ENCODE measurements at places on chromosomes 6 and 20.
A peak's percentile ranks its signal among the peaks of the same experiment; 100 is the strongest.

DNA sequence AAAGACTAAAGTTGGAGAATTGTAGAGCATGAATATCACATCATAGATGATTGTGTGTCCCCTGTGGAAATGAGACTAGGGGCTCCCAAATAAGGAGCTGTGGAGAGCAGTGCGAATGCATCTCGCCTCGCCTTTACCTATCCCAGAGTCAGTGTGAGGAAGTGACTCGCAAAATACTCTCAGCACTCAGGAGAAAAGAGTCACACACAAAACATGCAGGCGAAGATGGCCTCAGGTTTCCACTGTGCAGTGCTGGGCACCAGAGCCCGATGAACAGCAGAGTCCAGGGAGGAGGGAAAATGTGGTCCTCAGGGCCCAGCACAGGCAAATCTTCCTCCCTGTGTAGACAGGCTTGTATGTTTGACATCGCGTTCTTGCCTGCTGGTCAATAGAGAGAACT, 126.5 kb upstream of the AFDN start:
- no peak for DNase-seq

DNA sequence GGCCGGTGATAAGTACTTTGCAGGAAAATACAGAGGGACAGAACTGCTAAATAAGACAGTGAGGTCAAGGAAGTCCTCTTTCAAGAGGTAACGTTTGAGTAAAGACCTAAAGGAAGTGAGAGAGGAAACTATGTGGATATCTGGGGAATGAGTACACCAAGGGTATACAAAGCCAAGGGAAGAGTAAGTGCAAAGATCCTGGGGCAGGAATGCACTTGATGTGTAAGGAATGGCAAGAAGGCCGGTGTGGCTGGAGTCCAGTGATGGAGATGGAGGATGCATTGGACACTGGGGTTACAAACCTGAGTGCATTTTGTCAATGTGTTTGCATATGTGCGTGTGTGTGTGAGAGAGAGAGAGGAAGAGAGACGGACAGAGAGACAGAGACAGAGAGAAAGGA, 32.1 kb upstream of the TGM2 start:
- no peak for DNase-seq

DNA sequence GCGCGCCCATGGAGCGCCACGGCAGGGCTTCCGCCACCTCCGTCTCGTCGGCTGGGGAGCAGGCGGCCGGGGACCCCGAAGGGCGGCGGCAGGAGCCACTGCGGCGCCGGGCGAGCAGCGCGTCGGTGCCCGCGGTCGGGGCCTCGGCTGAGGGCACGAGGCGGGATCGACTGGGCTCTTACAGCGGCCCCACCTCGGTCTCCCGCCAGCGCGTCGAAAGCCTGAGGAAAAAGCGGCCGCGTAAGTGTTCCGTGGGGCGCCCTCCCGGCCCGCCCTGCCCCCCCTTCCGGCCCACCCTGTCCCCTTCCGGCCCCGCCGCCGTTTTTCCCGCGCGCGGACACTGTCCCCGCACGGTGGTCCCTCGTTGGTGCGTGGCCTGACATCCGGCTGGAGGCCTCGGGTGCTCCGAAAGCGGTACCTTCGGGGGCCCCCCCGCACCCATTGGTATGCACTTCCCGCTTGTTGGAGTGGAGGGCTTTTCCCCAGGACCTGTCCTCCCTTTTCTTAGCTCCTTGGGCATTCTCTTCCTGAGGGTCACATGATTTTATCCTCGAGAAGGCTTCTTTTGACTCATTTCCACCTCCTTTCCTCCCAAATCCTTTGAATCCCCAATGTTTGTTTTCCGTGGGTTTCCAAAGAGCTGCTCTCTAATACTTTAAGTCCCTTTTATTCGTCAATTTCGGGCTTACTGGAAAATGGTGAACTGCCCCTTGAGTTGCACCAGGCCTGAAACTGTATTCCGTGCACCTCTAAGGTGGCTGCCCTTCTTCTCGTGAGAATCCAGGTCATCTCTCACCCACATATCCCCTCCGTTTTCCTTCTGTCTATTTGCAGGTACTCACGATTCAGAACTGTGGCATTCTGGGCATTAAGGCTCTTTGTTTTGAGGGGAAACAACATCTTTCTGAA, 556 bp downstream of the PANK2 start:
- peak; percentile 29 for DNase-seq

DNA sequence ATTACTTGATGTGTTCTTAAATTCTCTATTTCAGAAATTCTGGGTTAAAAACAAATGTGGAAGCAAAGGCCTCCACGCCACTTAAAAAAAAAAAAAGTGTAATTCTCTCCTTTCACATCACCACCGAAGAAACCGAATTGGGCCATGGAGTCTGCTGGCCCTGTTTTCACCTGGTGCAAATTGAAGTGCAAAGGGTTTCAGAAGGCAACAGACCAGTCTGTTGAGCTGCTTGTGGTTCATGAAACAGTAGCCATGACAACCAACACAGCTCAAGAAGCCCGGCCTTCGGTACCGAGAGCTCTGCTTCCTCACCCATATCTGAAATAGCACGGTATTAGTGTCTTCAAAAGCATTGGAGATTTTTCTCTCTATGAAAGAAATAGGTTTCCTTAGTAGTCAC, 63.1 kb downstream of the GMPR start:
- DNase-seq: no peak

DNA sequence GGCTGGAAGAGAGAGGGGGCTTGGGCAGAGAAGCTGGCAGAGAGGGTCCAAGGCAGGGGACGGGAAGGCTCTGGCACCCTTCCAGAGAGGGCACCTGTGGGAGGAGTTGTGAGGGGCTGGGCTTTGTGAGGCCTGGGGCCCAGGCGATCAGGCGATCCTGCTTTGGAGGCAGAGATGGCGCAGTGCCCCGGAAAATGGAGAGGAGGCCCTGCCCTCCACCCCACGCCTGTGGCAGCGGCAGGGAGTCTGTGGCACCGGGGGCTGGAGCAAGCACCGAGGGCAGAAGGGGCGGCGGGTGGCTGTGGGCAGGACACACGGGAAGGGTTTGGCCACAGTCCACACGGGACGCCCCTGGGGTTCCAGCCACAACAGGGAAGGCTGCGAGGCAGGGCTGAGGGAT, 36.5 kb upstream of the FNDC1 start:
- no peak for DNase-seq

DNA sequence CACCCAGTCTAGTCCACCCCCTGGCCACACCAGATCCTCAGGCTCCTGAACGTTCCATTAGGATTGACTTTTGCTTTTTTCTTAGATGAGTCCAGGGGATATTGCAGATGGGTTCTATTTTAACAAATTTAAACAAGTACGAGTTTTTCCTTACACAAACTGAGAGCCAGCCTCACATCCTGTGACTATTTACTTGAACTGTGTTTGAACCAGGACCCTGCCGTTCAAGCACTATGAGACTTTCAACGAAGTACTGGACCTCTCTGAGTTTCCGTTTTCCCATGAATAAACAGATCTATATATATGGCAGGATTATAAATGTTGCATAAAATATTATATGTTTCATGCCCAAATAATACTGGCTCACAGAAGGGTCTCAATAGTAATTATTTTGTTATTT, 1.4 kb upstream of the METTL24 start:
- no peak for DNase-seq

- peak; percentile 55 for DNase-seq
These were observed 158.7 kb downstream of the RNGTT start for GRCh38 chr6:88804701-88805100.

DNA sequence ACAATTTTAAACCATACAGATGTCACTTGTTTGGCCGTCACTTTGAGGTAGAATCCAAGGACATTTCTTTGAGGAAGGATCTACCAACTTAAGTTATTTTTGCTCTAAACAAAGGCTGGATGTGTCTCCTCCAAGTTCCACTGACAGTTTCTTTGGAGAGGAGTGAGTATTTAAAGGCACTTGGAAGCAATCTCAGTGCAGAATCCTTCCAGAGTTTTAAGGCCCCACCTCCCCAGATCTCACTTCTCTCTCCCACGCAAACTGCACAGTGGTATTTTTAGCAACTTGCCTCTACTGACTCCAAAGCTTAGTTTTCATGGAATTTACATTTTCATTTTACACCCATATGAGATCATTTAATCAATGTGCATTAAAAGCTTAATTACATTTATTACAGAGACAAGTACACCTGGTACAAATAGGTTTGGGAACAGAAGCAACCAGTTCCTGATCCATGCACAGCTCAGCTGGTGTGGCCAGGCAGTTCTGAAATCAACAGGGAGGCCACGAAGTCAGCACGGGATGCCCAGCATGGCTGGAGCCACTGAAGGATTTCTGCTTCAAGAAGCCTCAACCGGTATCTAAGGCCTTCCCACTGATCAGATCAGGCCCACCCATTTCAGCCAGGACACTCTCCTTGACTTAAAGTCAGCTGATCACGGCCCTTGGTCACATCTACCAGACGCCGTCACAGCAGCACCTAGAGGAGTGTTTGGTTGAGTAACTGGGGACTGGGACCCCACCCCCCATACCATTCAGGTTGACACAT, 109.8 kb downstream of the SYCP2 start:
- no peak for DNase-seq

DNA sequence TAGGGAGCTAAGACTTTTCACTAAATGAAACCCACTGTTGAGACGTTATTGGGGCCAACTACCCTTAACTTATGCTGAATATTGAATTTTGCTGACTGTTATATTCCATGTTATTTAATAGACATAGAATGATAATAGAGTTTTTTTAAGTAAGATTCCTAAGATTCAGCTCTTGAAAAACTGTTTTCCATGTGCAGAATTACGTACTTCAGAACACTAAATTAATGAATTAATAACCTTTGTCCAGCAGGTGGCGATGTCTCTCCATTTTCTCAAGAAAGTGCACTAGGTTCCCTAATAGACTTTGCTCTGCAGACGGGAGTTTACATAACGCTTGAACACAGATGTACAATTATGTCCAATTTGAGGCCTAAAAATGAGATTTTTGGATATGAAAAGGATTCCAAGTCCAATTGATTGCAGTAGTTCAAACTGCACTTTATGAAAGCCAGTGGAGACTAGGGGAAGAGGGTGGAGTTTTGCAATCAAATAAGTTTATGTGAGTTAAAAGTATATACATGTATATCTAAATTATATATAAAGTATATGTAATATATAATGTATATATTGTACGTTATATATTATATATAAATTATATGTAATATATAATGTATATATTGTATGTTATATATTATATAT, 282.1 kb downstream of the UST start:
- peak; percentile 89 for DNase-seq

- no peak for DNase-seq
These were observed 22.5 kb downstream of the CUL9 start for GRCh38 chr6:43204271-43205105.

GRCh38 chr6:77324866-77325265, 138.4 kb downstream of the HTR1B start:
- DNase-seq: no peak

GRCh38 chr6:17630511-17631073, 30.5 kb downstream of the FAM8A1 start:
- no peak for DNase-seq

DNA sequence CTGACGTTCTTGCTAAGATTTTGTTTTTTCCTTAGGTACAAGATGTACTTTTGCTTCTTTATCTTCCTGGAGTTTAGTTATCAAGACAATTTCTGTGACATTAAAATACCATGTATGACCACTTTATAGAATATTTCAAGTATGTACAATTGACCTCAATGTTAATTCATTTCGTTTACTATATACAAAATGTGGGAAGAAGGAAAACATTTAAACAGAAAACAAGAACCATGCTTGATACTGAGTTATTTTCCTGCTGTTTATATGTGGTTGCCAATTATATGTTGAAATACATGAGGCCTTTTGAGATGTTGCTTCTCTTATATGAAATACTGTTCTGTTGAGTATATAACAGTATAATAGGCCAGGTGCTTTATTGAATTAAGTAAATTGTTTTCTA, 184.3 kb downstream of the JARID2 start:
- peak; percentile 51 for DNase-seq

GRCh38 chr20:21101932-21102575, 4.1 kb downstream of the LINC00237 start:
- DNase-seq: no peak

GRCh38 chr6:139486476-139486799, 112.0 kb upstream of the CITED2 start:
- no peak for DNase-seq

DNA sequence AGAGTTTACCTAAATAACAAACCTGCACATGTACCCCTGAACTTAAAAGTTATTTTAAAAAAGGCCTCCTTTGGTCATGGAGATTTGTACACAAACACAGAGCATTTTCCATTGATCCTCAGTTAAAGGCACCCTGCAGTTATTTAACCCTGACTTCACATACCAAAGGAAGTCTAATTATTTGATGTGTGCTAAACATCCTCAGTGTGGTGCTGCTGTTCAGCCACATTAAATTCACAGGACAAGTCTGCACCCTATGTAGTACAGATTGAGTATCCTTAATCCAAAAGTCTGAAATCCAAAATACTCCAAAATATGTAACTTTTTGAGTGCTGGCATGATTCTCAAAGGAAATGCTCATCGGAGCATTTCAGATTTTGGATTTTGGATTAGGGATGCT, 21.4 kb downstream of the KCNQ5 start:
- peak; percentile 25 for DNase-seq

DNA sequence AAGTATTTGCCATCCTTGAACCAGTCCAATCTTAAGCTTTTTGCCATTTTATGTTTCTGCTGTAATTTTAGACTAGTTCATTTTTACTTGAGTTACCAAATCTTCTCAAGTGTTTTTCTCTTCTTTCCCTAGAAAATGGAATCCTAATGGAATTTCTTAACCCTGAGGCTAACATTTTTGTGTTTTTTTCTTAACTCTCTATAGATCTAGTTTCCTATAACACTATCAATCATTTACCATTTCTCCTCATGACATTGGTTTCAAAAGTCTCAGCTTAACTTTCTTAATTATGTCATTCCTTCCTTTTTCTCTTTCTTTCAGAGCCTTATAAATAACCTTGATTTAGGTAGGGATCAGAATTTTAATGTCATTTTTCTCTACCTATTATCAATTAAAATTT, 54.8 kb downstream of the SENP6 start:
- no peak for DNase-seq

- DNase-seq: no peak
These were observed 4.8 kb downstream of the ARHGAP18 start for GRCh38 chr6:129705212-129705611.

DNA sequence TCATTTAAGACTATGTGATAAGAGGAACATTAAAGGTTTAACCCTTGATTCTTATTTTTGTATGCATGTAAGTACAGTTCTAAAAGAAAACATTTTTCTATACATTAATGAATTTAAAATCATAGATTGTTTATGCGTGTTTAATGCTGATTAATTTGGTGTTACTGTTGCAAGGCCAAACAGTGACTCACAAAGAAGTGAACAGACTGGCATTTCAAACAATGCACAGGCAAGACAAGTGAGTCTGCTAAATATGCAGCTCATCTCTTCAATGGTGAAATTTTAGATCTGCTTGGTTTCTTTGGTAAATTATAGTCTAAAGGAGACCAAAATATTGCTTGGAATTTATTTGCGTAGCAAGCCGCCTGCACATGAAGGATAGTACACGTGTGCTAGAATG, 417.4 kb upstream of the SOX4 start:
- no peak for DNase-seq

DNA sequence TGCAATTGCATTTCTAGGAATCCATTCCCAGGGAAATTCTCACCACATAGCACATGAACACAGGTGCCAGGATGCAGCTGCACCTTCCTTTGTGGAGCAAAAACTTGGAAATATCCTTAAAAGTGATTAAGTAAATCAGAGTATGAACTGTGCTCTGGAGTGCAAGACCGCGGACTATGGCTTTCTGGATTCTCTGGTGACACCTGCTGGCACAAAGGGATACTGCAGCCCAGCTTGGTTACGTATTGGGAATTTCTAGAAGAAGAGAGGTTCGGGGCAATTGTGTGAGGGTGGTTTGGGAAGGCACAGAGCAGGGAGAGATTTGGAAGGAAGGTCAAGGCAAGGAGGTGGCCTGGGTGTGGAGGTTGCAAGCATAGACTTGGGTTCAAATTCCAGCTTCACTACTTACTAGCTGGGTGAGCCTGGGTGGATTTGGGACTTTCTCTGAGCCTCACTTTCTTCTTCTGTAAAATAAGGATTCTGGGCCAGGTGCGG, 15.9 kb upstream of the PEDS1 start:
- DNase-seq: peak; percentile 68
